ENCODE measurements at places on chromosomes 3 and 15.
A peak's percentile ranks its signal among the peaks of the same experiment; 100 is the strongest.

GRCh38 chr3:151544164-151544548, 83.3 kb upstream of the IGSF10 start:
- DNase-seq: no peak

DNA sequence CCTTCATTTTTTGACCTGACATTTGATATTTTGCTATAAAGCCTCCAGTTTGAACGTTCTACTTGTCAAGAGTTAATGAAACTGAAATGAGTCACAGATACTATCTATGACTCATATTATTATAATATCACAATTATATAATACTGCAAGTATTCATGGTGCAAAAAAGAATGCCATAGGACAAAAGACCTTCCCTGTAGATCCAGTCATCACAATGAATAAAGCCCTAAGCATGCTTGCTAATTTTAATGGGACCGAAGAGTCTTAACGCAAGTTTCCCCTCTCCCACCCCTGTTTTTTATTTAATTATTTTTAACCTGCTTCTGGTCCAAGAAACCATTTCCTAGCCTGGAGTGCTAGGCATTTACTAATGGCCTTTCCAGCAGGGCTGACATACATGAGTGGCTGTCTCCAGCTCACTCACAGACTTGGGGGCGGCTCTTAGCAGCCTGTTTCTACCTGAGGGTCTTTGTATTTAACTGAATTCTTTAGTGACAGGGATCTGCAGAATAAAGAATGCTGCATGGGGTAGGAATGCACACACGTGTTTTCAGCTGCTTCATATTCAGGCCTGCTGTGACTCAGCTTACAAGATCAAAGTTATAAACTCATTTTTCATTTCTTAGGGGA, 61.2 kb downstream of the THBS1 start:
- no peak for DNase-seq

- DNase-seq: no peak
Measured at GRCh38 chr3:13130464-13131193, 57.4 kb upstream of the IQSEC1 start.

DNA sequence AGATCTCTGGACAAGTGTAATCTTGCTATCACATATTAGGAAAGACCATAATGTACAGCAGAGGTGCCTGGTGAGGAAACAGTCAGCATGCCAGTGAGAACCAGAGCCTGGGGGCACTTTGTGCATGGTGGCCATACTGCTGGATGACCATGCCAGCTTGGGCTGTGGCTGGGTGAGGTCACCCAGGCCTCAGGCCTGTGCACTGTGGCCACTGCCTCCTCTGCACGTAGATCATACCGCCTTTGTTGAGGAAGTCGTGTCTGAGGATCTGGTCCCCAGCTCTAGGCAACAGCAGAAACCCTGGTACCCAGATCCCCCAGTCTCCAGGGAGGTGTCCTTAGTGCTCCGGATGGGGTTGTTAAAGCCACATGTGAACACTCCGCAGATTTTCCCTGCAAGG, 38.9 kb downstream of the ZNF710 start:
- DNase-seq: no peak

- DNase-seq: no peak
Measured at GRCh38 chr15:32677238-32677750, 35.8 kb downstream of the SCG5 start.

DNA sequence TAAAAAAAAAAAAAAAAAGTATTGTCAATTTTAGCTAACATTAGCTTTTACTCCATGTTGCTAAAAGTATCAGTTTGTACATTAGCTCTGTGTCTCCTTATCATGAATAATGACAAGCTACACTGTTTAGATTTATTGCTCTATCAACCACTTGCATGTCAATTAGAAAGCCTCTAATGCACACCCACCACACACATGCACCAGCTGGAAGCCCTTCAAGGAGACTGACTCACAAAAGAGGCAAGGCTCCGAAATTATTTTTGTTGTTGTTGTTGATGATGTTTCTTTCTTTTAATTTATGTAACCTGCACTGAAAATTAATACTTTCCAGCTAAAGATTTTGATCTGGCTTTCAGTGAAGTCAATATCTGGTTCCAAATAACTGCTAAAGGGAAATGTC, 71.5 kb downstream of the ETFA start:
- no peak for DNase-seq

GRCh38 chr3:134644731-134645514, 5.9 kb downstream of the KY start:
- DNase-seq: peak; percentile 24

- DNase-seq: no peak
Measured at GRCh38 chr3:15982667-15983196, 185.0 kb upstream of the ANKRD28 start.

DNA sequence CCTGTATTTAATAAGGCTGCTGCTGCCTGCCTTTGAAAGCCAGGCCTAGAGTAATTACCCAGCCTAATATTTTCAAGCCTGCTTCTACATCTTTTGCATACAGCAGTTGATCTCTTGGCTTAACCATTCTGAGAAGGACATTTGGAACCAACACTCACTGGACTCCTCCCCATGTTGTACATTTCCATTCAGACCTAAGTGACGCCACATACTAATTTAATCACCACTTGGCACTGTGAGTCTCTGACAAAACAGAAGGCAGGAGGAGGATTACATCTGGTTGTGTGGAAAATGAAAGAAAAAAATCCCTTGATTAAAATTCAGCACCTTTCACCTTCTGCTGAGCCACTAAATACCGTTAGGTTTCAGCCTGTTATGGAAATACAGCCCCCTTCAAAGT, 102.2 kb upstream of the ARRDC4 start:
- DNase-seq: no peak

- no peak for DNase-seq
Measured at GRCh38 chr15:62977952-62978811, 64.4 kb upstream of the TPM1 start.

- no peak for DNase-seq
Measured at GRCh38 chr15:59179717-59180116, 26.9 kb upstream of the LDHAL6B start.

- DNase-seq: no peak
Measured at GRCh38 chr15:90184119-90184785, 16.9 kb upstream of the SEMA4B start.

DNA sequence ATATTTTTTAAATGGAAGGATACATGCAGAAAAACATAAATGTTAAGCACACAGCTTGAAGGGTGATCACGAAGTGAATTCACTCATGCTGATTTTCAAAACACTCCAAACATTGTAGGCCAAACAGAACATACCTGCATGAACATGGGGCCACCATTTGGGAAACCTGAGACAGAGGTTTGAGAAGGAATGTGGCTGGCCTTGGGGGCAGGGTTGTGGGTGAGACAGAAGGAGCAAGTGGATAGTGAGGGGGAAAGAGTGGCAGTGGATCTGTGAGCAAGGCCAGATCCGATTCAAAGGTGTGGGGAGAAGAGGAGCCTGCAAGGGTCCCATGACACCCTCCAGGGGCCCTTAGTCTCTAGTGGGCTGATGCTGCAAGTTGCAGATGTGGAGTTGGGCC, 94.9 kb downstream of the HMG20A start:
- DNase-seq: no peak

GRCh38 chr15:101651554-101652097, 555 bp downstream of the TM2D3 start:
- DNase-seq: no peak

DNA sequence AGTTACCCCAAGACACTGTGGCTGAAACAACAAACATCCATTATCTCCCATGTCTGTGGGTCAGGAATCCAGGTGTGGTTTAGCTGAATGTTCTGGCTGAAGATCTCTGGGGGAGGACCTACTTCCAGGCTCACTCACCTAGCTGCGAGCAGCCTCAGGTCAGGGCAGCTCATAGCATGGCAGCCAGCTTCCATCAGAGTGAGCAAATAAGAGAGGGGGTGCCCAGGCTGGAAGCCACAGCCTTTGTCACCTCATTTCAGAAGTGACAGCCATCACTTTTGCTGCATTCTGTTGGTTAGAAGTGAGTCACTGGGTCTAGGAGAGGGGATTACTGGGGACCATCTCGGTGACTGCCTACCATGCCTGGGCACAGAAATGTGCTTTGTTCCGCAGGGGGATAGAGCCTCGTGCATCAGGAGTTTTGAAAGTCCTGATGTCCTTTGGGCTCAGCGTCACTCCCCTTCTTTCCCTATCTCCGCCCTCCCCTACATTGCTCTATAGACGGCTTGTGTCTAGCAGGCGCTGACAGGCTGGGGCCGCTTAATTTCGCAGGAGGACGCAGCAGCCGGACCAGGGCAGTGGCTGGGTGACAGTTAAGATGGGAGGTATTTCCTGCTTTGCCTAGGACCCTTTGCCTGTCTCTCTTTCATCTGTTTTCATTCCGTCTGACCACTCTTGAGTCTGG, 25.4 kb downstream of the TGM4 start:
- DNase-seq: no peak

DNA sequence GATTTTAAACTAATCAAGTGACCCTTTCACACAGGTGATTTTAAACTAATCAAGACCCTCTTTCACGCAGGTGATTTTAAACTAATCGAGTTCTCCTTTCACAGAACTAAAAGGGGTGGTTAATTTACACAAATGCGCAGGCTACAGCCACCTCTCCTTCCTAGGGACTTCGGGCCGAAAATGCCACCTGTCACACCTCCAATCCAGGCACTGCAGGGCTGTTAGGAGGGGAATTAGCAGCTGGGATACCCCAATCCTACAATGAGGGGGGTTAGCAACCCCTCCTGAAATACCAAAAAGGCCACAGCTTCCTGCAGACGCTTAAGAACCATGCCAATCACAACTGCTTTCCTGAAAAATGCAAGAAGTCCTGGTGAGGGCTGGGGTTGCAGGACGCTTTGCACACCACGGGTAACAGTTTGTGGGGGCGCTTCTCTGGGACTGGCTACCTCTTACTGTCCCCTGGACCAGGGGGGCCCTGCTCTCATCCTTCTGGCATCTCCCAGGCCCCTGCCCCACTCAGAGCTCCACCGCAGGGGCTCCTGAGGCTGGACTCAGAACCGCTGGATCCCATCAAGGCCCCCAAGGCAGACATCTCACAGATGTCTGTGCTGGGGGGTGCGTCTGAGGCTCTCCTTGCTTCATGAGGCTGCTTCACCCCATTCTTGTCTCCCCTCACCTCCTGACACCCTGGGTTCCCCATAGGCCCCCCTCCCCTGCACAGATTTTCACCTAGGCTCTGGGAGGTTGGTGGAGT, 145.9 kb downstream of the OR4M2 start:
- no peak for DNase-seq

DNA sequence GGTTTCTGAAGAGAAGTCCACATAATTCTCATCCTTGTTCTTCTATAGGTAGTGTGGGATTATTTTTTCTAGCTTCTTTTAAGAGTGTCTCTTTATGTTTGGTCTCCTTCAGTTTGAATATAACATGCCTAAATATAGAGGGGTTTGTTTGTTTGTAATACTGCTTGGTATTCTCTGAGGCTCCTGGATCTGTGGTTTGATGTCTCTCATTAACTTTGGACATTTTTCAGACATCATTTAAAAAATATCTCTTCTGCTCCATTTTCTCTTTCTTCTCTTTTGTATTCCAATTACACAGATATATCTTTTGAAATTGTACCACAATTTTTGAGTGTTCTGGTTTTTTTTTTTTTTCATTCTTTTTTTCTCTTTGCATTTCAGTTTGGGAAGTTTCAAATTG, 113.1 kb downstream of the ARNT2 start:
- DNase-seq: no peak

DNA sequence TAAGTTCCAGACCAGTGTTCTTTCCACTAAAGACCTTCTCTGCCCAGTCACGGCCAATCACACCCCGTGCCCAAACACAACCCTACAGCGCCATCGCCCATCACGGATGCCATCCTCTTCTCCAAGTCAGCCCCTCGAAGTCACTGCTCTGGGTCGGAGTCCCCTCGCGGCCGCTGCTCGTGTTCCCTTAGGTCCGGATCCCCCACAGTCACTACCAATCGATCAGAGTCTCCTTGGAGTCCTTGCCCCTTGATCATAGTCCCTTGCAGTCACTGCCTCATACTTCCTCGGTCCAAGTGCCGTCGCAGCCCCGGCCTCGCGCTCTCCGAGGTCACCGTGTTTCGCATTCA, 461 bp downstream of the PCYT1A start:
- DNase-seq: no peak

DNA sequence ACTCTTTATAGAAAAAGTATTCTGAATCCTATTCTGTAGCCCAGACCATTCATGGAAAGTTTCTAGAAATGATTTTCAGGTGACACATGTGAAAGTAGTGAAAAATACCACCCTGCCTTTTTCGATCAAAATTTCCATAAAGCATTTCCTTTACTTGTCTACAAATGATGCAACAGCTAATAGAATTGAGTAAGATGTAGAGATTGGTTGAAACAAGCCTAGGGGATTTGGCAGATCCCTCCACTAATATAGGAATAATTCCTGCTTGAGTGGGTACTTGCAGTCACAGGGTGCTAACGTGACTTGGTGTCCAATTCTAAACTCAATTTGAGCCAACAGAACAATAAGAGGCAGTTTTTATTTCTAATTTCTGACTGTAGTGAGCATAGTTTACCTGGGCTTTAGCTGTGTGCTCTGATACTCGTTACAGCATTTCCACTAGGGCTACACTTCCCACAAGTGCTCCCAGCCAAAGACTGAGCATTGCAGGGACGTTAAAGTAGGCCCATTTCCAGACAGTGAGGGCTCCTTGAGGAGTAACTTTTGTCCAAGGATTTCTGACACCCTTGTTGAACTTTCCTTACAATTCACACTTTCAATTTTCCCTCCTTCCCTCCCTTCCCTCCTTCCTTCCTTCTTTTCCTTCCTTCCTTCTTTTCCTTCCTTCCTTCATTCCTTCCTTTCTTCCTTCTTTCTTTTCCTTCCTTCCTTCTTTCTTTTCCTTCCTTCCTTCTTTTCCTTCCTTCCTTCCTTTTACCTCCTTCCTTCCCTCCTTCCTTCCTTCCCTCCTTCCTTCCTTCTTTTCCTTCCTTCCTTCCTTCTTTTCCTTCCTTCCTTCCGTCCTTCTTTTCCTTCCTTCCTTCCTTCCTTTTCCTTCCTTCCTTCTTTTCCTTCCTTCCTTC, 53.9 kb upstream of the TP63 start:
- no peak for DNase-seq

DNA sequence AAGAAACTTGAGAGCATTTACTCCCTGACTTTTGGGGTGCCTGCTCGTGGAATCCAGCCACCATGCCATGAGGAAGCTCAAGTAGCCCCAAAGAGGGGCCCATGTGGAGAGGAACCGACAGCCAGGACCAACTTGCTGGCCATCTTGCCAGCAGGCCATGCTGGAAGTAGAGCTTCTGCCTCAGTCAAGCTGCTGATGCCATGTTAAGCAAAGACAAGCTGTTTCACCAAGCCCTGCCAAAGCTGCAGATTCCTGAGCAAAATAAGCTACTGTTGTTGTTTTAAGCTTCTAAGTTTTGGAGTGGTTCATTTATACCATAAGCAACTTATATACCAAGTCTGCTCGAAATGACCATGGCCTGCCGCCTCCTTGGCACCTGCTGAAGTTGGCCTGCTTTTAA, 14.1 kb downstream of the RFTN1 start:
- no peak for DNase-seq

DNA sequence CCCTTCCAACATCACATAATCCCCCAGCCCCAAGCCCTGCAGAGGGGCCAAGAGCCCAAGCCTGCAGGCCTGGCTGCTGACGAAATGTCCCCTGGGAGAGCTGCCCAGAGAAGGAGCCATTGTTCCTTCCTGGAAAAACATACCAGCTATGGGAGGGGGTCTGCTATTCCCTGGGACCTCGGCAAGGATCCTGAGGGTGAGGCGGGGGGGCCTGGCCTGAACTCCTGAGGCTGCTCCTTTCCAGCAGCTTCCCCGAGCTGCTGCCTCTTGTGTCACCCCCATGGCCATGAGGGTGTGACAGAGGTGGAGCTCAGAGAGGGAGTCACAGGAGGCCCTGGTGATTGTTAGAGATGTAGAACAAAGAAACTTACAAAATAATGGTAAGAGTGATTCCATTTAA, 12.9 kb downstream of the LOXL1 start:
- no peak for DNase-seq
